ENCODE measurements at places on chromosomes 4 and X. TPM values are rescaled to one million over a fixed set of nuclear protein-coding genes. Genes with fewer than 3 reads are reported as not detected.

DNA sequence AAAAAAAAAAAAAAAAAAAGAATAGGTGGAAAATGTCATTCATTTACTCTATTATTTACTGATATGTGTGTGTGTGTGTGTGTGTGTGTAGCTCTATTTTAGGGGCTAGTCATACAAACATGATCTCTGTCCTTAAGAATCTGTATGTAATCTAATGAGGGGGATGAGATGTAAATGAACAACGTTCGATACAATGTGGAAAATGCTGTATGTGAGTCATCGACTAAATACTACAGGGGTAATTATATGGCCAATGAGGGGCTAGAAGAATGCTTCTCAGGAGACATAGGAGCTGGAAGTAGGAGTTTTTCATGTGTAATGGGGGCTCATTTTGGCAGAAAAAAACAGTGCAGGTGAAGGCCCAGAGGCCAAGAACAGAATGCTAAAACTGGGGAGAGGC is 41.9 kb downstream of the LEF1 start:
- DNase-seq, result no peak
- H3K4me3 ChIP-seq, result no peak overlapping the region
- no peak overlapping the region for H3K27ac ChIP-seq
- no peaks in the 10 kb centered on the region for H3K27me3 ChIP-seq

GRCh38 chrX:99914635-99915034 is 495.4 kb downstream of the PCDH19 start:
- no peak overlapping the region for H3K4me3 ChIP-seq
- no peaks in the 10 kb centered on the region for H3K36me3 ChIP-seq
- peaks cover 3% of the 10 kb centered on the region for H3K27me3 ChIP-seq
- no peaks in the 10 kb centered on the region for H3K4me1 ChIP-seq
- no peak for DNase-seq

DNA sequence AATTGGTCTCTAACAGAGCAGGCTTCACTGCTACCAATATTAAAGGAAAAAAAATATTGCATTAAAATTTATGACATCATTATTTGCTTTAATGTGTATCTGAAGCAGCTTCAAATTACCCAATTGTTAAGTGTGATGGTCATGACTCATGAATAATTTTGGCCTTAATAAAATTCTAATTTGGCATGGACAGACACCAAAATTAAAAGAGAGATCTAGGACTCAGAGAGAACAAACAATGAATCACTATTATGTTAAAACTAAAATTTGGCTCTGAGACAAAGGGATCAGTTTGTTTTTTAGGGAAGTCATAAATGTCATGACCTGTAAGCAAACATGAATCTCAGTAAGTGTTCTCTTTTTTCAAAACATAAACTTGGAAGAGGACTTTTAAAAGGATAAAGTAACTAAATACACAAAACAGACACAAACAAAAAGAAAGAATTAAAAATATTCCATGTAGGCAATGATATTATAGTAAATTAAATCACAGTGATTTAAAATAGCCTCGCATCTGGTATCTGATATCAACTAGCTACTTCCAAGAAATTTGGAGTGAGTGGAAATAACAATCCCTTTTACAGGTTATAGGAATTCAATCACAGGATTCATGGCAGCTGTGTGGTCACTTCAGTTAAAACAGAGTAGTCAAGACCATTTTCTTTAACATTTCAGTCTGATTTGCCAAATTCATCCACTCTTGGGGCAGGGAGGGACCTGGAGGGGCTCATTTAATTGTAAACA is 11.6 kb downstream of the VEGFC start:
- H3K27me3 ChIP-seq, result no peaks in the 10 kb centered on the region
- peaks cover 6% of the 10 kb centered on the region for H3K4me1 ChIP-seq
- no peak for DNase-seq
- no peaks in the 10 kb centered on the region for H3K36me3 ChIP-seq

The AFF2 gene
- 3.8 TPM for total RNA-seq

GRCh38 chrX:134520860-134521390 is 61.0 kb downstream of the HPRT1 start:
- H3K27me3 ChIP-seq, result no peaks in the 10 kb centered on the region
- no peaks in the 10 kb centered on the region for H3K36me3 ChIP-seq
- H3K4me3 ChIP-seq, result no peak overlapping the region
- H3K27ac ChIP-seq, result no peak overlapping the region
- H3K4me1 ChIP-seq, result no peaks in the 10 kb centered on the region

DNA sequence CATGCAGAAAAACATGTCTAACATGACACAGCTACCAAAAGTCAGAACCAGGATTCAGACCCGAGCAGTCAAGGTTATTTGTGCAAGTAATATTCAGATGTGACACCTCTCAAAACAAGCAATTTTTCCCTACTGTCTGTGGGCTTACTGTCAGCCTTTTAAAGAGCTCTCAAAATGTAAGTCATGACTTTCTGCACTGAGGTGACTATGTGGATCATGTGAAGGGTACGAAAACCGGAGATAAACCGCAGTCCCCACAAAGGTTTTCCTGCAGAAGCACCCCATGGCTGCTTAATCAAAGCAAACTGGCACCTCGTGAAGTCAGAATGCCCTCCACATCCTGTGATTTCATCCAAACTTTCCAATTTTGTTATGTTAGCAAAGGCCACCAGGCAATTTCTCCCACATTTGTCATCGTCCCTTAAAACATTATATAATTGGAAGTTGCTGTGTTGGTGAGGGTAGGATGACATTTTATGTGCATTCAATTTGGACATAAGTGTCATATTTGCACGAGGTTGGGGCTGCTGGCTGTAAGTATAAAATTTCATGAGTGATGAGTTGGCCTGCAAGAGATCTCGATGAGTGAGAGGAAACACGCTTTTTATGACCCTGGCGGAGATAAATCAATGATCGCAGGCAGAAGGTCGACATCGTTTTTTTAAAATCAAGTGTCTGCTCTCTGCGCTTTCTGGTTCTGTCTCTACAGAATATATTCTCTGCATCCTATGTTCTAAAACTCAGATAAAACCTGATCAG is 161.2 kb downstream of the STK32B start:
- H3K4me1 ChIP-seq, result no peaks in the 10 kb centered on the region
- no peak overlapping the region for H3K27ac ChIP-seq

GRCh38 chrX:50168241-50168687 is 32.5 kb downstream of the AKAP4 start:
- no peak overlapping the region for H3K4me3 ChIP-seq
- H3K27me3 ChIP-seq, result no peaks in the 10 kb centered on the region
- H3K36me3 ChIP-seq, result no peaks in the 10 kb centered on the region
- DNase-seq, result no peak

DNA sequence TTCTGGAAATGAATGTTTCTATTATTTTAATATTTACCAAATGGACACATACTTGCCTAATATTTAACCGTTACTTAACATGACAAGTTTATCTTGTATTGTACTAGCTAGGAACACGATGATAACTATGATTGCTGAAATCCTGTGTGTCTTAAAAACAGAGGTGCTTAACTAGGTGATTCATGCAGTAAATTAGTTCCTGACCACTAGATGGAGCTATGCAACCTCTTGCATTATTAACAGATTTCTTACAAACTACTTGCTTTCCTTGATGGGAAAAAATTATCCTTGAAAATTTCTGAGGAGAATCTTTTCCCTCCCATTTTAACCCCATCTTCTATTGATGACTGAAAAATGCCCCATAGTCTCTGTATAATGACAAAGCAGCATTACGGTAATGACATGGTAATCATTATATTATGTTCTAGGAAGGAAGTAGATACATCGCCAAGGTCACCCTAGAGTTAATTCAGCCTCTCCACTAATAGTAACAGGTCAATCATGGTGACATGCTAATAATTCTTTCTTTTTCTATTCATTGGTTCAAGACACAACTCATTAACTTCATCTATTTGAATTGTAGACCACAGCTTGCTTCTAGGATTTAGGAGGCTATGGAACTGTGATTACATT is 844.2 kb downstream of the RAPGEF2 start:
- H3K27me3 ChIP-seq, result no peaks in the 10 kb centered on the region
- no peak for DNase-seq
- no peaks in the 10 kb centered on the region for H3K4me1 ChIP-seq
- no peak overlapping the region for H3K27ac ChIP-seq

GRCh38 chr4:98474408-98474844 is 184.0 kb downstream of the TSPAN5 start:
- H3K27me3 ChIP-seq, result no peaks in the 10 kb centered on the region
- no peak overlapping the region for H3K4me3 ChIP-seq
- H3K4me1 ChIP-seq, result no peaks in the 10 kb centered on the region
- DNase-seq, result no peak
- no peak overlapping the region for H3K27ac ChIP-seq

The UNC5C gene
- total RNA-seq, result 1.7 TPM

- peaks cover 69% of the 10 kb centered on the region for H3K4me1 ChIP-seq
- no peak overlapping the region for H3K27ac ChIP-seq
- H3K4me3 ChIP-seq, result no peak overlapping the region
- H3K36me3 ChIP-seq, result no peaks in the 10 kb centered on the region
- DNase-seq, result no peak
- no peaks in the 10 kb centered on the region for H3K27me3 ChIP-seq
Observed at GRCh38 chr4:39718366-39719323, 20.7 kb downstream of the UBE2K start.

DNA sequence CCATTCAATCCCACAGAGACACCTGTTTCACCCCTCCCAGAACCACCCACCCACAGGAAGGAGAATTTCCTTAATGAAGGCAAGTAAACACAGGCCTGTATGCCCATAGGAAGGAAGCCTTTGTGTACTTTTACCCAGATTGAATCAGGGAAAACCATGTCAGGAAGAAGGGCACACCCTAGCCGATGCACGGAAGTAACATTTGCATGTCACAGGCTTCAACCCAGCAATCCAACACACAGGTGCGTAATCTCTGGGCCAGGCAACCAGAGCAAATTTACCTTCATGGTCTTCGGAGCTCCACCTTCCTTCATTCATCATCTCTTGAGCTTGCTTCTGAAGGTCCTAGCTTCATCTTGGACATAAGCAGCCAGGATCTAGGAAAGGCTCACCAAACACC is 206.3 kb downstream of the SHROOM3 start:
- no peak overlapping the region for H3K4me3 ChIP-seq
- H3K4me1 ChIP-seq, result no peaks in the 10 kb centered on the region
- DNase-seq, result no peak
- no peak overlapping the region for H3K27ac ChIP-seq
- H3K36me3 ChIP-seq, result no peaks in the 10 kb centered on the region

DNA sequence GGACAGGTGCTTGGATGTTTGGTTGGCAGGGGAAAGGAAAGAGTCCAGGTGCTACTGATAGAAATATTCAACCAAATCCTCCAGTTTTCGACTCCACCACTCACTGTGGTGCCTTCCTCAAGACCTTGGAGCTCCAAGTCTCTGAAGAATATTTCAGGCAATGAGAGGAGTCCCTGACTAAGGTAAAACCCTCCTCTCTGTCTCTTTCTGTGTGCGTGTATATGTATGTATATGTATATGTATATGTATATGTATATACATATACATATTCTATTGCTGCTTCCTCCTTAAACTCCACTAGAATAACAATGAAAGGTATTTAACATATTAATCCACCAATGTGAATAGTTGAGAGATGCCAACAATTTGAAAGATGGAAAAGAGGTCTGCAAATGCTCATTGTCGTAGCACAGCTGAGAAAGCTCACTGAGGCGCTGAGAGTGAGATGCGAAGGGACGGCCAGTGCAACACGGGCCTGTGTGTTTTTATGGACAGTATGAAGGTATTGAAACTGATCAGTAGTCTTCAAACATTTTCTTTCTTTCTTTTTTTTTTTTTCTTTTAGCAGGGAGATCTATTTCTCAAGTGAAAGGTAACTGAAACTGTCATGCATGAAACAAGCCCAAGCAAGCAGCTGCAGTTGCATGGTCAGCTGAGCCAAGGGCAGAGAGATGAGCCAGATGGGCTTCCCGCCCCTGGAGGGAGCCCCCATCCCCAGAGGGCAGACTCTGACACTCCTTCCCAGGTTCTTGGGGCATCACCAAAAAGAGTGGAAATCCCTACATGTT is 41.1 kb upstream of the HS3ST1 start:
- H3K27me3 ChIP-seq, result no peaks in the 10 kb centered on the region
- no peak overlapping the region for H3K4me3 ChIP-seq
- no peaks in the 10 kb centered on the region for H3K36me3 ChIP-seq
- H3K27ac ChIP-seq, result no peak overlapping the region
- H3K4me1 ChIP-seq, result no peaks in the 10 kb centered on the region

GRCh38 chr4:113411496-113411938 is 350.0 kb downstream of the CAMK2D start:
- no peak overlapping the region for H3K4me3 ChIP-seq
- H3K4me1 ChIP-seq, result no peaks in the 10 kb centered on the region
- H3K27me3 ChIP-seq, result no peaks in the 10 kb centered on the region
- H3K27ac ChIP-seq, result no peak overlapping the region
- DNase-seq, result no peak
- no peaks in the 10 kb centered on the region for H3K36me3 ChIP-seq

- H3K4me1 ChIP-seq, result peaks cover 15% of the 10 kb centered on the region
- peaks cover 7% of the 10 kb centered on the region for H3K27me3 ChIP-seq
- peak overlapping the region; percentile 37 for H3K4me3 ChIP-seq
- peak overlapping the region; percentile 51 for H3K27ac ChIP-seq
Observed at GRCh38 chr4:53905941-53906377, 158.4 kb downstream of the CHIC2 start.

DNA sequence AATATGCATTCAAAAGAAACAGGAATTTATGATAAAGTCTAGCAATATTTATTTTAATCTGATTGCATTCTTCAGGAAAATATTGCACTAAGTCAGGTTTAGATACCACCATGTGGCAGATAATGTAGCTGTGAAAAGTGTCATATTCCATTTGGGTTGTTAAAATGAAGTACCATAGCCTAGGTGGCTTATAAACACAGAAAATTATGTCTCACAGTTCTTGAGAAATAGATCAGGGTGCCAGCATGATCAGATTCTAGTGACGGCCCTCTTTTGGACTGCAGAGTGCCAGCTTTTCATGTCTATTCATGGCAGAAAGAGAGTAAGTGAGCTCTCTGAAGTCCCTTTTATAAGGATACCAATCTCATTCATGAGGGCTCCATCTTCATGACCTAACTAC is 5.6 kb upstream of the ADGRL3 start:
- H3K27ac ChIP-seq, result no peak overlapping the region
- H3K4me3 ChIP-seq, result no peak overlapping the region
- H3K36me3 ChIP-seq, result no peaks in the 10 kb centered on the region
- no peaks in the 10 kb centered on the region for H3K4me1 ChIP-seq
- H3K27me3 ChIP-seq, result no peaks in the 10 kb centered on the region

The DHRSX gene
- 21.2 TPM for total RNA-seq

DNA sequence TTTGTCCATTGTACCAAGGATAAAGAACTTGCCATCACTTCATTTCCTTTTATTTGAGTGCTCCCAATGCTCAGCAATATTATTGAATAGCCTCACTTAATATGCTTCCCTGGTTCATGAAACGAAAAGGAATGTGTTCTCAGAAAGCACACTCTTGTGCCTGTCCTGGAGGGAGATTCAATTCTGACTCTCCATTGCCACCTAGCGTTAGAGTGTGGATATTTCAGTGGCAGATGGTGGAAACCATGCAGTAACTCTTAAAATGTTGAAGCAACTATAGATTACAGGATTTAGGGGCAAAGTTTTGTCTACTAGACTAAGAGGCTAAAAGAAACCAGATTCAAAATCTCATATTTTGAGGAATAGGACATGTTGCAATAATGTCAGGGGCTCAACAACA is 36.0 kb downstream of the GAB3 start:
- H3K27ac ChIP-seq, result no peak overlapping the region
- H3K4me1 ChIP-seq, result peaks cover 5% of the 10 kb centered on the region
- DNase-seq, result no peak
- H3K36me3 ChIP-seq, result peaks cover 9% of the 10 kb centered on the region

Data from esophagus muscularis mucosa (tissue), 4 donors.